ENCODE measurements at places on chromosomes 2 and 18.
A peak's percentile ranks its signal among the peaks of the same experiment; 100 is the strongest.

DNA sequence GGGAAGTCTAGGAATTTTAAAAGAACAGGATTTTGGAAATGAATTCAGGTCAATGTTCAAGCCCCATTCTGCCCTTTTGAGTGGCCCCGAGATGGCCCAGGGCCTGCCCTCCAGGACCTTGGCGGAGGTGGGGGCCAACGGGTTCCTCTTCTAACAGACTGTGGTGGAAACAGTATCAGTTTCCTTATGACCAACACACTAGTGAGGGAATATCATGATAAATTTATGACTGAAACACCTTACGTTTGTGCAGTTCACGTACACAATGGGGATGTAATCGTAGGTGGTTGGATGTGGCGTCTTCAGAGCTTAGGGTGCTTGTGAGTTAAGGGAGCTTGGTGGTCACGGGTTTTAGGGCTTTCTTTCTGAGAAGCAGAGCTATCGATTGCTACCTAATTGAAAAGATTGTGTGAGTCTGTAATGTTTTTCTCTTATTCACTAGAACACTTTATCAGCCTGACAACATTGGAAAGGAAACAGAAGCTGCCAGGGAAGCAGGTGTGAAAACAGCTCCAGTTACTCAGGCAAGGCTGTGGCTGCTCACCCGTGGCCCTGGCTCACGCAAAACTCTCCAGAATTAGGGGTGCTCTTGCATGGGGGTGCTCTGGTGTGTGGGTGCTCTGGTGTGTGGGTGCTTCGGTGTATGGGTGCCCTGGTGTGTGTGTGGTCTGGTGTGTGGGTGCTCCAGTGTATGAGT lies 165.3 kb downstream of the SNTG2 start:
- DNase-seq, result no peak

- DNase-seq, result no peak
Observed at GRCh38 chr2:59277671-59278070, 1036.5 kb upstream of the FANCL start.

- peak; percentile 91 for DNase-seq
Observed at GRCh38 chr2:64330281-64331113, 123.5 kb upstream of the LGALSL start.

GRCh38 chr2:6864923-6865345 lies 773 bp downstream of the CMPK2 start:
- DNase-seq, result no peak

- DNase-seq, result no peak
Observed at GRCh38 chr2:195652911-195653310, 4.1 kb upstream of the SLC39A10 start.

DNA sequence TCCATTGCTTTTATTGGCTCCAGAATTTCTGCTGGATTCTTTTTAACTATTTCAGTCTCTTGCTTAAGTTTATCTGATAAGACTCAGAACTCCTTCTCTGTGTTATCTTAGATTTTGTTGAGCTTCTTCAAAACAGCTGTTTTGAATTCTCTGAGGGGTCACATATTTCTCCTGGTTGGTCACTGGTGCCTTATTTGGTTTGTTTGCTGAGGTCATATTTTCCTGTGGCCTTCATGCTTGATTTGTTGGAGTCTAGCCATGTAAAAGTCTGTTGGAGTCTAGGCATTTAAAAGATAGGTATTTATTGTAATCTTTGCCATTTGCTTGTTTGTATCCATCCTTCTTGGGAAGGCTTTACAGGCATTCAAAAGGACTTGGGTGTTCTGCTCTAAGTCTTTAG lies 398.7 kb downstream of the DSEL start:
- no peak for DNase-seq

DNA sequence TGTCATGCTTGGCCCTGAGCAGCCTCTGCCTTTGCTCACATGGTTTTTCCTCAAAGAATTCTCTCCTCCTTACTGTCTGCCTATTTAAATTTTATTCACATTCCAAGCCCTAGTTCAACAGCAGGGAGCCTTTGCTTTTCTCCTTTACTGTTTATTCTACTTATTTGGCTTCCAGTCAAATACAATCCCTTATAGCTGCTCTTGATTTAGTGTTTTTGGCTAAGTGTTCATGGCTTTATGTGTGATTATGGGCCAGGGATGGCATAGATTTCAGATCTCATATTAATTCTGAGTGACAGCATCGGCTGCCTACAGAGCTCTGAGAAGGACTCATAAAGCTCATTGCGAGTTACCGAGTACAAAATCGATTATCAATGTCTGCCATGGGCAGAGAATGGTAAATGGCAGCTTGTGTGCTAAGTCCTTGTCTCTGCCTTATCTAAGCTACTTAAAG lies 106.7 kb downstream of the METTL8 start:
- DNase-seq, result no peak

DNA sequence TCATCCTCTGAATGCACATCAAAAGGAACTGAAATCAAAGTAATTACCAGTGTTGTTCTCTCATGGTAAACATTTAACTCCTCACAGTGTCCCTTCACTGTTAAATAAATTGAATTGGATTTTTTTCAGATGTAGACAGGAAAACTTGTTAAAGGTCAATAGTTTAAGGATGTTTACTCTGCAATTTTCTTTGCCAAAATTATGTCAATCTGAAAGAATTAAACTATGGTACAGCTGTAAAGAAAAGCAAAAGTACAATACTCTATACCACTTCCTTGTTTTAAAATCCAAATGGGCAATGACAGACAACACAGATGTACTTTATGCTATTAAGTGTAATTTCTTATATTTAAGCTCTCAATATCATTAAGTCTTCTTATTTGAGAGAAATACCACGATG lies 153.2 kb downstream of the WDPCP start:
- DNase-seq, result no peak

- DNase-seq, result no peak
Observed at GRCh38 chr18:10822456-10822855, 296.6 kb downstream of the NAPG start.

GRCh38 chr2:64640153-64641044 lies 13.3 kb downstream of the SERTAD2 start:
- DNase-seq, result peak; percentile 82

GRCh38 chr2:61178603-61179545 lies 16.9 kb downstream of the C2orf74 start:
- DNase-seq, result peak; percentile 57

GRCh38 chr2:219252900-219253752 lies at the start of gene TUBA4B:
TSS of gene TUBA4B (plus strand) at chr2:219253243. CDS start at chr2:219253408, 165 bp downstream.
- DNase-seq, result peak; percentile 70

- peak; percentile 81 for DNase-seq
Observed at GRCh38 chr2:62217970-62218369, 22.1 kb downstream of the B3GNT2 start.

DNA sequence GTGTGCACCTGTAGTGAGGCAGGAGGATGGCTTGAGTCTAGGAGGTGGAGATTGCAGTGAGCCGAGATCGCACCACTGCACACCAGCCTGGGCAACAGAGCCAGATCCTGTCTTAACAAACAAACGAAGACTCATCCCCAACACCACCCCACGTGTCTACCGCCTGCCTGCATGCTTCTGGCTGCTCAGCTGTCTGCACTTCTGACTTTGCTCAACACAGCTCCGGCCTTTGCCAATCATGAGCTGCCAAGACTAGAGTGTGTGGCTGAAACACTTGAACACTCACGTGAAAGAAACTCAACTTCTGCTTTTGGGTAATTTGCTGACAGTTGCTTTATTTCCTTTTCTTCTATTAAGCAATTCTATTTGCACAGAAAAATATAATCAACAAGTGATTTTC lies 32.1 kb upstream of the SP3 start:
- peak; percentile 65 for DNase-seq

DNA sequence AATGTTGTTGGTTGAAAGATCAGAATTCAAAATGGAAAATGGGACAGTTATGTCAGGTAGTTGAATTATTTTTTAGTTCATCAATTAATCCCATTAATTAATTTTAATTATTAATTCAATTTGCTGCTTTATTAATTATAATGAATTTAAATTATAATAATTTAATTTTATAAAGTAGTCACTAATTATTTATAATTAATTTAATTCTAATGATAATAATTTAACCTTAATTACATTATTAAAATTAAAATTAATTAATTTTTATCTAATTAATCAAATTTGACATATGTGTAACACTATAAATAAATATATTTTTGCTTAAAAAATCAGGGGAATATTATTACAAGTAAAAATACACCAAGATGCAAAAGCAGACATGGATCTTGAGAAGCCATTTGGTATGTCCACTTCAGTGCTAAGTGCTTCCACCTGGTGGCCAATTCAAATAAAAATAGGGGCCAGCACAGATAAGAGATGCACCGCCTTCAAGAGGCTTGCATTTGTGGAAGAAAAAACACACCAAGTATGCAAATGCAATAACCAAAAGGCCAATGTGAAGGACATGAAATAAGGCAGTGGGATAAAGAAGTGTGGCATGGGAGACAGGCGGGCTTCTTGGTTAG lies 73.2 kb downstream of the MBP start:
- DNase-seq, result peak; percentile 78

DNA sequence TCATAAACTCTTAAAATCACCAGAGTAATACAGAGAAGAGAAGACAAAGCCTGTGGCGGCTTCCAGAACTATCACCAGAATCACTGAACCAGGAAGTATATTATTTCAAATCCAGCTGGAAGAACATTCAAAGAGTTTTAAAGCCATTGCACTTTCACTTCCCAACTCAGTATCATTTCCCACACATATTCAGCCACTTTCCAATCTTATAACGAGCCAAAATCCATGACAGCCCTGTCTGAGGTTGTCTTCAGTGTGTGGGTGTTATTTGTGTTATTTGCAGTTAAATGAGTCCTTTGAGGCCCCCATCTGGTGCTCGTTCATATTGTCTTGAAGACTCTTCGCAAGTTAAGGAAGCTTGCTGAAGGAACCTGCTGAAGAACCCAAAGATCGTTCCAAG lies 559.9 kb downstream of the TSN start:
- no peak for DNase-seq

DNA sequence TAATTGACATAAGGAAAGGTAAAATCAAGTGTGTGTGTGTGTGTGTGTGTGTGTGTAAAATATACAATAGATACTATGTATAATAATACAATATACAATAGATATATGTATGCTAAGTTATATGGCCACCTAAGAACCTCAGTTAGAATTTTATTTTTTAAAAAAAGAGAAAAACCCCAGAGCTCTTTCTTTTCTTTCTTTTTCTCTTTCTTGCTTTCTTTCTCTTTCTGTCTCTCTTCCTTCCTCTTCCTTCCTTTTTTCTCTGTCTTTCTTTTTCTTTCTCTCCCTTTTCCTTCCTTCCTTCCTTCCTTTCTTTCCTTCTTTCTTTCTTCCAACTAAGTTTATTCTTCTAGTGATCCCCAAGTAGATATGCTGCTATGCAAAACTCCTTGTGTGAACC lies 64.6 kb upstream of the FN1 start:
- DNase-seq, result no peak

DNA sequence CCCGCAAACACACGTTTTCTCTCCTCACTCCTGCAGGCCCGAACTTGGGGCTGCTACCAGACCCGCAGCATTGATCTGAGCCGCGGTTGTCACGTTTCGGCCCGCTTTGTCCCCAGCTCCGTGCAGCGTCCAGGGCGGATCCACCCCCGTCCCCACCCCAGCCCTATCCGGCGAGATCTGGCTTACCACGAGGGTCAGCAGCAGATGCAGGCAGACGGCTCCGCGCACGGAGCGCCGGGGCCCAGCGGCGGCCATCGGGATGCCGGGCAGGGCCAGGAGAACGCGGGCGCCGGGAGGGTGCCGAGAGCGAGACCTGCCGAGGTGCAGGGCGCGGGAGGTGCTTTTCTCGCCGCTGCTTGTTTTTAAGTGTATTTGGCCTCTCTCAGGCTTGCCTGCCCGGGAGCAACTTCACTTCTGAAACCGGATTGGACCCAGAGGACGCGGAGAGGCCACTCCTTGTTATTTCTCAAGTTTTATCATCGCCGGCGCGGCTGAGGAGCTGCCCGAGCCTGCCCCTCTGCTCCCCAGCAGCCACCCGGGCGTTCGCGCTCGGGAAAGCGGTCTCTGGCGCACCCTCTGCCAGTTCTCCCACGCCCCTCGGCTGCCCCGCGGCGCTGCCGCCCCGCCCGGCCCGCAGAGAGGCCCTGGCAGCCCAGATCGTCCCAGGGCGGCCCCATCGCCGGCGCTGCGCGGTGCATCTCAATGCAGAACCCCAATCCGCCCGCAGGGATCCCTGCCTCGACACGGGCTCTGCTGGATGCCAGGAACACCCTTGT lies at the start of gene DSC3:
Gene DSC3, minus strand, starts transcription at position 337 of the 776 bp plus-strand sequence. Its CDS starts 82 bp downstream, at position 255.
- no peak for DNase-seq

- DNase-seq, result no peak
Observed at GRCh38 chr2:176063958-176064357, 19.8 kb downstream of the EVX2 start.

DNA sequence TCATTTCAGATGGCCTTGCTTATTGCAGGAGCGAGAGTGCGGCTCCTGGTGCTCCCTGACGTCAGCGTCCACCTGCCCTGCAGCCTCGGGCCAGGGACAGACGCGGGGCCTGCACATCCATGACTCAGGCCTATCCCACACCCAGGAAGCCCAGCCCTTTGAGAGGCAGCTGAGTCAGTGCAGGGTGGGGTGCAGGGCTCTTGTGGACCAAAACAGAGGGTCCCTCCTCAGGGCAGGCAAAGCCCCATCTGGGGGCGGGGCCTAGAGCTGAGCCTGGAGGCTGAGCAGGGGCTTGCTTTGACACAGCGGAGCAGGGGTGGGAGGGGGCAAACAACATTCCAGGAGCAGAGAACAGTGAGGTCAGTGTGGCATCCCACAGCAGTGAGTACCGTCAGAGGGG lies 7.7 kb upstream of the ARHGEF4 start:
- no peak for DNase-seq

GRCh38 chr2:419687-420317 lies 131.9 kb upstream of the ALKAL2 start:
- DNase-seq, result no peak

DNA sequence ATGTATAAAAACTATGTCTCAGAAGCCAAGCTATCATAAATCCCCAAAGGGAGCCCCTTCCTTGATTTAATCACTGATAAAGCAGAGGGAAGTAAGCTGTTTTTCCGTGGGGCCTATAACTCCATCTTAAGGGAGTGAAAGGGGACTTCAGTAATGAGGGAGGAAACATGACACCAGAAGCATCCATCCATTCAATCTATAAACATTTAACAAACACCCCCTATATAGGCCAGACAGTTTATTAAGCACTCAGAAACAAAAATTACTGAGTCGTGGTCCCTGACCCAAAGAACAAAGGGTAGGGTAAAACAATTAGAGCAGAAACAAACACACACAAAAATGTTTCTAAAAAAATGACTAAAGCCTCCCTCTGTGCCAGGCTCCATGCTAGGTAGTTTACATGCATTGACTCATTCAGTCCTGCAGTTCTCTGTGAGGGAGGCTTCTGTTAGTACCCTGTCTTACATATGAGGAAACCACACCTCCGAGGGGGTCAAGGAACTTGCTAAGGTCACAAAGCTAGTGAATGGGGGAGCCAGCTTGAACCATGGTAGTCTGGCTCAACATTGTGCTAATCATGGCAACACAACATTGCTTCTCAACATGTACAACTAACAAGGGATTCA lies 472.1 kb downstream of the CDH2 start:
- DNase-seq, result no peak

DNA sequence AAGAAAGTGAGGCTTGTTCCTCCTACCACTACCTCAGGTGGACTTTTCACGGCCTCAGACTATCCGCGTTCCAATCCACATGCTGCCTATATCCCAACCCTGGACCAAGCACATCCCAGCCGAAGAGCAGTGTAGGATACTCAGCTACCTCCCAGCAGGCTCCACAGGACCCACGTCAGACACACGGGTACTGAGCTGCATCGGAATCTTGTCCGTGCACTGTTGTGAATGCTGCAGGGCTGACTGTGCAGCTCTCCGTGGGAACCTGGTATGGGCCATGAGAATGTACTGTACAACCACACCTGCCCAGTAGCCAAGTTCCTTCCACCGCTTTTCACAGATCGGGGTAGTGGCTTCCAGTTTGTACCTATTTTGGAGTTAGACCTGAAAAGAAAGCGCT lies 22.3 kb downstream of the IL37 start:
- no peak for DNase-seq

- DNase-seq, result no peak
Observed at GRCh38 chr2:129763966-129764365, 215.5 kb upstream of the RAB6C start.
